ENCODE measurements at places on chromosomes 3 and 15. TPM values are rescaled to one million over a fixed set of nuclear protein-coding genes. Genes with fewer than 3 reads are reported as not detected.

The DOCK3 gene
- total RNA-seq = 0.04 TPM

The UQCC5 gene
- total RNA-seq = 7.5 TPM

The SEMA7A gene
- 1.3 TPM for total RNA-seq

The FAH gene
- total RNA-seq = 27.6 TPM

The PLSCR2 gene
- total RNA-seq = not detected

The KLHL40 gene
- not detected for total RNA-seq

The MINAR1 gene
- 0.92 TPM for total RNA-seq

The CERS3 gene
- not detected for total RNA-seq
